Large intestine (tissue), 12 donors: ENCODE measurements at places on chromosomes 1 and 21. TPM values are rescaled to one million over a fixed set of nuclear protein-coding genes. Genes with fewer than 3 reads are reported as not detected.

DNA sequence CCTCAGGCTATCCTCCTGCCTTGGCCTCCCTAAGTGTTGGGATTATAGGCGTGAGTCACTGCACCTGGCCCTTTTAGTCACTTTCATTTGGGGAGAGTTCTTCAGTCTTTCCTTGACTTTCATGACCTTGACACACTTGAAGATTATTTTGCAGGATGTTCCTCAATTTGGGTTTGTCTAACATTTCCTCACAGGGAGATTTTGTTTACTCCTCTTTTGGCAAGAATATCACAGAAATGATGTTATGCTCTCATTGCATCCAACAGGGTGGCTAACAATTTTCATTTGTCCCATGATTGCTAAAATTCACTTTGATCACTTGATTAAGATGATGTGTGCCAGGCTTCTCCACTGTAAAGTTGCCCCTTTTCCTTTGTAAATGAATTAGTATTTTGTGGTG lies 164.0 kb downstream of the ADSS2 start:
- DNase-seq, result no peak

Gene KRTAP24-1
- polyA plus RNA-seq, result not detected

- DNase-seq, result no peak
Measured at GRCh38 chr1:175817445-175817844, 74.0 kb upstream of the TNR start.

GRCh38 chr1:184545601-184546000 lies 158.8 kb downstream of the C1orf21 start:
- DNase-seq, result no peak

DNA sequence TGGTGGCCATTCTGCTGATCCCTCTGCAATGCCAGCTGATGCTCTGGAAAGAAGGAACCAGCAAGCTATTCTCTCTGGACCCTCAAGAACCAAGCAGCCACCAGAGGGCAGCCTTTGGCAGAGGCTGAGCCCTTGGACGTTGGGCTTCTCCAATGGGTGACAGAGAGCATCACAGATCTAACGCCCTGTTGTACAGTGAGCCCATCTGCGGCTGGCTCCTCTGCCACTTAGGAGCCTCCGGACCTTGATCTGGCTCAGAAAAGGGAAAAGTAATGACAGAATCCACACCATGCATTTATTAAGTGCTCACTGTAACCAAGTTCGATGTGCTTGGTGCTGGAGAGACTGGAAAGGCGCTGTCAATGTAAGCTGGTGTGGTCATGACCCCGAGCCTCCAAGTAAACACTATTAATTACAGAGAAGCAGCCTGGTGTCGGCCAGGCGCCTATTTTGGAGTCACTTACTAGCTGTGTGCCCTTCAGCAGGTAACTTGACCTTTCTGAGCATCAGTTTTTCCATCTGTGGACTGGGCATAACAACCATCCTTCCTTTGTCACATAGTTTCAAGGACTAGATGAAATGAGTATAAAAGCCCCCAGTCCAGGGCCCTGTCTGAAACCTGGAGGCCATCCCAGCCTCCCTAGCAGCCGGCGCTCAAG lies 34.9 kb downstream of the ECE1 start:
- peak; percentile 85 for DNase-seq

Gene AHCYL1
- 89.3 TPM for polyA plus RNA-seq

DNA sequence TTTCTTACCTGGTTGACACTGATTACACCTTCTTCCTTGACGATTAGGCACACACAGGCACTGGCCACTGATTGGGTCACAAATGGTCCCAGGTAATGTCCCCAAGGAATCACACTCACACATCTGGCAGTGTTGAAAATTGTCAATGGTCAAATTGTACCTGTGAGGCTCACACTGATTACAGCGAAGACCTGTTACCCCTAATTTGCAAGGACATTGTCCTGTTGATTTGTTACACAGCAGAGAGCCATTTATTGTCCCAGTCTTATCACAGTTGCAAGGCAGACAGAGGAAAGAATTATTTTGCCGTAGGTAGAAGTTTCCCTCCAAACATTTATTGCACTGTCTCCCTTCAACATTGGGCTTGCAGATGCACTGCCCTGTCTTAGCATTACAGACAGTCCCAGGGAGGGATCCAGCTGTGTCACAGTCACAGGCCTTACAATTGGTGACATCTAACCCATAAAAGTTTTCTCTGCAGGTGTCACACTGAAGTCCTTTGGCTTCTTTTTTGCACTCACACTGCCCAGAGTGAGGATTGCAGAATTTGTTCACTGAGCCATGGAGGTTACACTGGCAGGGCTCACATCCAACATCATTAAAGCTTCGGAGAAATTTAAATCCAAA lies 176.6 kb downstream of the USH2A start:
- no peak for DNase-seq

Gene DESI2
- 28.3 TPM for polyA plus RNA-seq

- no peak for DNase-seq
Measured at GRCh38 chr1:44489481-44489880, 84.4 kb downstream of the RNF220 start.

- DNase-seq, result no peak
Measured at GRCh38 chr21:16084776-16085364, 355.1 kb downstream of the USP25 start.

- peak; percentile 90 for DNase-seq
Measured at GRCh38 chr1:27659497-27660299, 12.3 kb downstream of the IFI6 start.

DNA sequence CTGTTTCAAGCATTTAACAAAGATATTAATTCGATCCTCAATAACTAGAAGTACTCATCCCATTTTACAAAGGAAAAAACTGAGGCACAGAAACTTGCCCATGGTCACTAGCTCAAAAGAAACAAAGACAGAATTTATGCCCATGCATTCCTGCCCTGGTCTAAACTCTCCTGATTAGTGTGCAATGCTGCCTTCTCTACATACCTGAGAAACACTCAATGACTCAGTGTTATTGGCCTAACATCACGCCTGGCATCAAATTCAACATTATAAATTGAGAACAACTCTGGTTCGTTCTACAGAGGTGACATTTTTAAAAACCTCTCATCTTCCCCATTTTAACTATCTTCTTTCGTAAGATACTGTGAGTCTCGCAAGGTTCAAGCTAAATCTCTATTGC lies 5.2 kb downstream of the APP start:
- no peak for DNase-seq

DNA sequence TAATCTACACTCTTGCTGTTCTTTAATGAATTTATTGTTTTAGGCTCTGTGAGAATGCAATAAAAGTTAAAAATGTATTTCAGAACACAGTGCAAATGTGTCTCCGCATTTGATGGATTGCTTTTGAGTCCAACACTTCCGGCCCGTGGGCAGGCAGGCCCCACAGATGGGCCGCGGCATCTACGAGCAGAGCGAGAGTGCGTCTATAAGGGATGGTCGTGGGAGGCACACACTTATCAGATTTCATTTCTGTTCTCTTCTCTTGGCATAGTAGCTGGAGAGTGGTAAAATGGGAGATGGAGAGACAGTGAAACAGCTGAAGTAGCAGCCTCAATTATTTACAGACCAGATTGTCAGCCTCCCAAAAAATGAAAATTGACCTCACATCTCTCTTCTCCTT lies 134.2 kb downstream of the NAV1 start:
- DNase-seq, result no peak

- DNase-seq, result no peak
Measured at GRCh38 chr21:23921670-23922418, 1685.4 kb downstream of the MRPL39 start.

- no peak for DNase-seq
Measured at GRCh38 chr1:34768856-34769255, 9.3 kb downstream of the GJB4 start.

DNA sequence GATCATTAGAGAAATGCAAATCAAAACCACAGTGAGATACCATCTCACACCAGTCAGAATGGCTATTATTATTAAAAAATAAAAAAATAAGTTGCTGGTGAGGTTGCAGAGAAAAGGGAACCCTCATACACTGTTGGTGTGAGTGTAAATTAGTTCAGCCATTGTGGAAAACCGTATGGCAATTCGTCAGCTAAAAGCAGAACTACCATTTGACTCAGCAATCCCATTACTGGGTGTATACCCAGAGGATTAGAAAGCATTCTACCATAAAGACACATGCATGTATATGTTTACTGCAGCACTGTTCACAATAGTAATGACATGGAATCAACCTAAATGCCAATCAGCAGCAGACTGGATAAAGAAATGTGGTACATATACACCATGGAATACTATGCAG lies 42.2 kb downstream of the GIPC2 start:
- no peak for DNase-seq

Gene CD48
- 8.6 TPM for polyA plus RNA-seq
